A549 treated with GW870086 at 1 μM for 4 hours (cell line): ENCODE measurements at places on chromosomes 12 and 14. TPM values are rescaled to one million over a fixed set of nuclear protein-coding genes. Genes with fewer than 3 reads are reported as not detected.

The TSPAN19 gene
- not detected in 5 replicates for total RNA-seq

The CCDC175 gene
- total RNA-seq: not detected in 5 replicates

The CLEC6A gene
- total RNA-seq: not detected in 5 replicates

The PLEKHD1 gene
- total RNA-seq: 0.03 to 0.07 TPM (median 0.03 TPM) in 3 of 5 replicates, not detected in the others

The RAD52 gene
- 6.4 to 12.3 TPM (median 9.6 TPM) in 5 replicates for total RNA-seq

The FOXN4 gene
- 0.03 to 0.08 TPM (median 0.06 TPM) in 4 of 5 replicates, not detected in the other for total RNA-seq

The SLCO1B1 gene
- 0.19 to 0.46 TPM (median 0.29 TPM) in 5 replicates for total RNA-seq

The TUNAR gene
- total RNA-seq: not detected in 5 replicates

The PPM1H gene
- total RNA-seq: 7.5 to 9.2 TPM (median 7.8 TPM) in 5 replicates

The CLMN gene
- total RNA-seq: 4.7 to 7.2 TPM (median 6.6 TPM) in 5 replicates

The EXOC3L4 gene
- 0.82 to 2.4 TPM (median 1.8 TPM) in 5 replicates for total RNA-seq

The OR6C2 gene
- total RNA-seq: not detected in 5 replicates

The AHNAK2 gene
- total RNA-seq: 231 to 264 TPM (median 240 TPM) in 5 replicates

The MMP19 gene
- 0.16 to 0.49 TPM (median 0.32 TPM) in 5 replicates for total RNA-seq

The KRT71 gene
- total RNA-seq: not detected in 5 replicates

The TAS2R20 gene
- 0.09 to 0.21 TPM in 2 of 5 replicates, not detected in the others for total RNA-seq

The FBLN5 gene
- 2.7 to 3.3 TPM (median 3.1 TPM) in 5 replicates for total RNA-seq

The PAX9 gene
- total RNA-seq: 2.1 to 3.4 TPM (median 3.2 TPM) in 5 replicates

The ANO2 gene
- total RNA-seq: 0.05 TPM in 1 of 5 replicates, not detected in the others

The PCED1B gene
- total RNA-seq: 21.5 to 24.1 TPM (median 23.5 TPM) in 5 replicates

The KCNC2 gene
- not detected in 5 replicates for total RNA-seq

The YY1 gene
- total RNA-seq: 56.7 to 74.6 TPM (median 67.3 TPM) in 5 replicates

The IL26 gene
- not detected in 5 replicates for total RNA-seq

The NPFF gene
- 0.85 TPM in 1 of 5 replicates, not detected in the others for total RNA-seq

The CLEC9A gene
- total RNA-seq: not detected in 5 replicates

The SPIC gene
- not detected in 5 replicates for total RNA-seq

The CLIP1 gene
- 29.5 to 46.5 TPM (median 37.8 TPM) in 5 replicates for total RNA-seq

The CIPC gene
- 5.5 to 8.6 TPM (median 7.6 TPM) in 5 replicates for total RNA-seq

The ZFYVE1 gene
- 8.6 to 9.7 TPM (median 8.8 TPM) in 5 replicates for total RNA-seq

The GAS2L3 gene
- total RNA-seq: 4.7 to 10.4 TPM (median 8.7 TPM) in 5 replicates

The LMNTD1 gene
- total RNA-seq: not detected in 5 replicates

The IAPP gene
- total RNA-seq: not detected in 5 replicates

The RD3L gene
- total RNA-seq: not detected in 5 replicates

The TMCC3 gene
- 0.88 to 1.8 TPM (median 1.2 TPM) in 5 replicates for total RNA-seq

The ADAMTS20 gene
- not detected in 5 replicates for total RNA-seq

The DIO2 gene
- total RNA-seq: 1.8 to 3.4 TPM (median 2.7 TPM) in 5 replicates

The PLEKHH1 gene
- total RNA-seq: 2.5 to 4.1 TPM (median 3.0 TPM) in 5 replicates

The FOXJ2 gene
- 7.5 to 9.5 TPM (median 9.1 TPM) in 5 replicates for total RNA-seq

The HOXC9 gene
- total RNA-seq: 9.4 to 15.9 TPM (median 11.8 TPM) in 5 replicates

The PLA2G1B gene
- not detected in 5 replicates for total RNA-seq

The MAP3K9 gene
- total RNA-seq: 4.2 to 6.7 TPM (median 6.1 TPM) in 5 replicates

The TNFAIP2 gene
- 317 to 361 TPM (median 346 TPM) in 5 replicates for total RNA-seq

The TCP11L2 gene
- total RNA-seq: 1.9 to 2.4 TPM (median 2.1 TPM) in 5 replicates

The GLS2 gene
- 0.08 to 0.37 TPM (median 0.31 TPM) in 4 of 5 replicates, not detected in the other for total RNA-seq

The CLEC2B gene
- total RNA-seq: 1.0 to 1.6 TPM (median 1.5 TPM) in 5 replicates

The SSTR1 gene
- total RNA-seq: 0.03 TPM in 1 of 5 replicates, not detected in the others
